Smooth muscle cell of bladder (primary cell): ENCODE measurements at places on chromosomes 1 and 21. TPM values are rescaled to one million over a fixed set of nuclear protein-coding genes. Genes with fewer than 3 reads are reported as not detected.

TSPAN2 gene
- 3.5 and 34.8 TPM in 2 replicates for total RNA-seq

THEM5 gene
- not detected in 2 replicates for total RNA-seq

PCP4 gene
- not detected in 2 replicates for total RNA-seq

FCRL1 gene
- total RNA-seq = not detected in 2 replicates

CDCA8 gene
- total RNA-seq = 0.74 and 1.00 TPM in 2 replicates

INSRR gene
- total RNA-seq = not detected in 2 replicates
